Activated CD4-positive, alpha-beta T cell treated with anti-CD3 and anti-CD28 coated beads, Interleukin-2, amount 10 ng/mL, durations not matched to agents 24 days and 14 days (primary cell): ENCODE measurements at places on chromosomes 5 and 9. TPM values are rescaled to one million over a fixed set of nuclear protein-coding genes. Genes with fewer than 3 reads are reported as not detected.

NUTM2G gene
- not detected in 2 replicates for total RNA-seq

PCDHB6 gene
- not detected in 2 replicates for total RNA-seq

SLC6A7 gene
- total RNA-seq = not detected in 2 replicates

C9 gene
- total RNA-seq = not detected in 2 replicates

- DNase-seq = no peak
- no peaks in the 10 kb centered on the region for H3K4me1 ChIP-seq
- H3K36me3 ChIP-seq = no peaks in the 10 kb centered on the region
- H3K27ac ChIP-seq = no peak overlapping the region
- no peaks in the 10 kb centered on the region for H3K27me3 ChIP-seq
Observed at GRCh38 chr9:111815285-111816070, 20.7 kb upstream of the SHOC1 start.

- no peaks in the 10 kb centered on the region for H3K36me3 ChIP-seq
- peaks cover 5% of the 10 kb centered on the region for H3K4me1 ChIP-seq
- no peak overlapping the region for H3K4me3 ChIP-seq
- no peak overlapping the region for H3K27ac ChIP-seq
- H3K27me3 ChIP-seq = peaks cover 35% of the 10 kb centered on the region
- DNase-seq = no peak
Observed at GRCh38 chr9:91897201-91897600, 52.8 kb downstream of the ROR2 start.

GRCh38 chr5:108521011-108521700 is 139.3 kb upstream of the FBXL17 start:
- DNase-seq = no peak
- H3K27me3 ChIP-seq = peaks cover 2% of the 10 kb centered on the region
- H3K36me3 ChIP-seq = no peaks in the 10 kb centered on the region
- no peak overlapping the region for H3K27ac ChIP-seq
- no peaks in the 10 kb centered on the region for H3K4me1 ChIP-seq

DNA sequence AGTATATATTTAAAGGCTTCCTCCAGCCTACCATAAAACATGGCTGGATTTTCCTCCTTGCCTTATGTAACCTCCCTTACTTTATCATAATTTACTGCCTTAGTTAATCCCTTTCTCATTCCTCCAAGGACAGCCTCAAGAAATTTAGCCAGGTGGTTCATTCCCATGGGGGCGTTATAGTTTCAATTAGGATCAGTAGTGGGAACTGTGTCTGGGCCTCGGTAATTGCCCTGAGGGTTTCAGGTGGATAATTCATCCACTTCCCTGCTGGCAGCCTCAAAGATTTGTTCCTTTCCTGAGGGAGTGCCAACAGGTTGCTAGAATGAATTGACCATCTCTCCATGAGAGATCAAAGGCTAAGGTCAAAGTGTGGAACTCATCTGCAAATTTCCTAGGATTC is 4.3 kb upstream of the GM2A start:
- no peaks in the 10 kb centered on the region for H3K36me3 ChIP-seq
- H3K27ac ChIP-seq = no peak overlapping the region
- H3K4me3 ChIP-seq = no peak overlapping the region
- H3K4me1 ChIP-seq = peaks cover 32% of the 10 kb centered on the region

DNA sequence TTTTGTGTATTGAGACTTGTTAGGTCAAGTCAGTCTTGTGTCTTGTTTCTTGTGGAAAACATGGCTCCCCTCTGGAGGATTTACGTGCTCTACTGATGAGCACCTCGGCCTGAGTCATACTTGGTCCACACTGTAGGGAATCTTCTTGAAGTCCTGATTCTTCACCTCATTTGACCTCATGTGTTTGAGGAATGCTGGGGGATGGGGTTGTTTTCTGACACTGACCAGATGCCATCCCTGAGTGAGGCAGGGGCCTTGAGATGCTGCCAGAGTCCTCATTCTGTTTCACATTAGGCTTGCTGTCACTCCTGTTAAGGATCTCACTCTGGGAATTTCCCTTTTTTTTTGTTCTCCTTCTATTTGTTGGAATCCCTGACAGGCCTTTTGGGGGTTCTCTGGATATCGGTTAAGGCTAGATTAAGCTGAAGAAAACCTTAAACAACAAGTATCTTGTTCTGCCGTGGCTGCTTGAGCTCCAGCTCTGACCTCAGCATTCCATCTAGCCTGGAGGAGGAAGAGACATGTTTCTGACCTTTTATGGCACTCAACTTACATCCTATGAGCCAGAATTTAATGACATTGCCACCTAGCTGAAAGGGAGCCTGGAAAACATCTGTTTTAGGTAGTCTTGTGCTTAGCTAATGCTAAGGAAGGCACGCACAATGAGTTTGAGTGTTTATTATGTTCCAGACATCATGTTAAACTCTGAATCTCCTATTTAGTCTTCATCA is 20.6 kb downstream of the TCOF1 start:
- no peak for DNase-seq
- no peaks in the 10 kb centered on the region for H3K4me1 ChIP-seq
- H3K27me3 ChIP-seq = no peaks in the 10 kb centered on the region

GRCh38 chr9:114180696-114181606 is 25.6 kb downstream of the COL27A1 start:
- no peak for DNase-seq
- no peaks in the 10 kb centered on the region for H3K4me1 ChIP-seq
- H3K36me3 ChIP-seq = no peaks in the 10 kb centered on the region
- no peak overlapping the region for H3K27ac ChIP-seq

DNA sequence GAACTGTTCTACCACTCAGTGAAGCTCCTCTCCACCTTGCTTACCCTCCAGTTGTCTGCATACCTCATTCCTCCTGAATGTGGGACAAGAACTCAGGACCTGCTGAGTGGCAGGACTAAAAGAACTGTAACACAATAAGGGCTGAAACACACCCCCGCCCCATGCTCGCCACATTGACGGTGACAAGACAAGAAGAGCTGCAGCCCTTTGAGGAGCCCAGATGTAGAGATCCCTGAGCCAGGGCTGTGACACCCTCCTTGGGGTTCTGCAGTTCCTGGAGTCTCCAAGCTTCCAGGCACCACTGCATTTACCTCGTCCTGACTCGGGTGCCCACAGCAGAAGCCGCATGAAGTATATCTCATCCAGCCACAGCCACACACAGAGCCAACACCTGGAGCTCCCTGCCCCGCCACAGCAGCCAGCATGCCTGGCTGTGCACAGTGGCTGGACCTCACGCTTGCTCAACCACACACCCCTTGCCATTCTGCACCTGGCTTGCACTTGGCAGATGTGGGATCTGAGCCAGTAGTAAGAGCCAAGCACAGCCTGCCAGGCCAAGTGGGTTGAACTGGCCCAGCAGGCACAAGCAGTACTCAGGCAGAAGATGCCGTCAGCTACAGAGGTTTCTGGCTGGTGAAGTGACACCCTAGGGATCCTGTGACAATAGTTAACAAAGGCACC is 166.1 kb downstream of the RNF180 start:
- H3K4me1 ChIP-seq = no peaks in the 10 kb centered on the region
- no peak overlapping the region for H3K27ac ChIP-seq
- H3K36me3 ChIP-seq = no peaks in the 10 kb centered on the region
- H3K4me3 ChIP-seq = no peak overlapping the region

GRCh38 chr5:180075703-180076102 is 4.1 kb upstream of the RNF130 start:
- H3K4me3 ChIP-seq = no peak overlapping the region
- H3K4me1 ChIP-seq = peaks cover 6% of the 10 kb centered on the region
- peaks cover 2% of the 10 kb centered on the region for H3K36me3 ChIP-seq
- DNase-seq = no peak
- peaks cover 31% of the 10 kb centered on the region for H3K27me3 ChIP-seq

DNA sequence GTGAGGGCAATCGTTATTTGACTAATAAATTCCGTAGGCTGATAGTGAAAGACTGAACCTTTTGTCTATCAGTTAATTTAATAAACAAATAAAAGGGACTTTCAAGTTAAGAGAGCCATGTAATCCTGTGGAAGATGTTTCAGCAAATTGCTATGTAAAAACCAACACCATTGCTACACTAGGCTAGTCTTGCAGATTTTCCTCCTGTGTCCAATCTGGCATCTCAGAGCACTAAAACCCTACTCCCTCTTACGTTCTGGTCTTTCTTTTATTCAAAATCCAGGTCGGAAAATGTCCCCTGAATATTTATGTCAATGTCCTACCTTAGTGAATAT is 478.8 kb upstream of the TNC start:
- no peak for DNase-seq
- H3K4me3 ChIP-seq = no peak overlapping the region
- peaks cover 22% of the 10 kb centered on the region for H3K27me3 ChIP-seq
- H3K27ac ChIP-seq = no peak overlapping the region
- no peaks in the 10 kb centered on the region for H3K36me3 ChIP-seq

GRCh38 chr5:101955891-101956290 is 340.2 kb downstream of the SLCO4C1 start:
- no peak for DNase-seq
- no peak overlapping the region for H3K4me3 ChIP-seq
- H3K27me3 ChIP-seq = no peaks in the 10 kb centered on the region
- no peak overlapping the region for H3K27ac ChIP-seq
- H3K36me3 ChIP-seq = no peaks in the 10 kb centered on the region
- no peaks in the 10 kb centered on the region for H3K4me1 ChIP-seq

DNA sequence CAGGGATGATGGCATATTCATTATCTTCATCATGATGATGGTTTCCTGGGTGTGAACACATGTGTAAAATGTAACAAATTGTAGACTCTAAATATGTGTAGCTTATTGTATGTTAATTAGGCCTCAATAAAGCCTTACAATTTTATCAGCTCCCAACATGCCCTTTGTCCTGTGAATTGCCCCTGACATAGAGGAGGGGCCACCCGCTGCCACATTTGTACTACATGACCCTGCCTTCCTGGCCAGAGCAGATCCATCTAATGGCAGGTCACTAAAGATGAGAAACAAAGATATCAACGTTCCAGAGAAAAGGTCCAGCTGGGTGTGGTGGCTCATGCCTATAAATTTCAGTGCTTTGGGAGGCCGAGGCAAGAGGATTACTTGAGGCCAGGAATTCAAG is 117.2 kb downstream of the CAAP1 start:
- H3K36me3 ChIP-seq = no peaks in the 10 kb centered on the region
- no peak overlapping the region for H3K4me3 ChIP-seq

DNA sequence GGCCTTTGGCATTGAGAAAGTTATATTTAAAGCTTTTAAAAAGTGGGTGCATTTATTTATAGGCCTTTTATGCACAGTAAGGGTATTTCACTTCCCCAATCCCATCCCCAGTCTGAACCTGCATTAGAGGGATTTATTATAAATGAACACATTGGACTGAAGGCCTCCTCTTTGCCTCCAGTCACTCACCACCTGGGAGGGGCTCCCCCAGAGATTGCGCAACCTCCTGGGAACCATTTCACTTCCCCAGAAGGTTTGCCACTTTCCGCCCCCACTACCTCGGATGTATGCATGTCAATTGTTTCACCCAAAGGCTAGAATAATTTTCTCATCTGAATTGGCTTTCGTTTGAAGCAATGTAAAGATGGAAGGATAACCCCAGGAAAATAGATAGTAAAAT is 29.8 kb upstream of the VCAN start:
- no peaks in the 10 kb centered on the region for H3K36me3 ChIP-seq
- no peak for DNase-seq
- H3K27me3 ChIP-seq = peaks cover 7% of the 10 kb centered on the region
- no peak overlapping the region for H3K4me3 ChIP-seq
- no peaks in the 10 kb centered on the region for H3K4me1 ChIP-seq
- no peak overlapping the region for H3K27ac ChIP-seq

DNA sequence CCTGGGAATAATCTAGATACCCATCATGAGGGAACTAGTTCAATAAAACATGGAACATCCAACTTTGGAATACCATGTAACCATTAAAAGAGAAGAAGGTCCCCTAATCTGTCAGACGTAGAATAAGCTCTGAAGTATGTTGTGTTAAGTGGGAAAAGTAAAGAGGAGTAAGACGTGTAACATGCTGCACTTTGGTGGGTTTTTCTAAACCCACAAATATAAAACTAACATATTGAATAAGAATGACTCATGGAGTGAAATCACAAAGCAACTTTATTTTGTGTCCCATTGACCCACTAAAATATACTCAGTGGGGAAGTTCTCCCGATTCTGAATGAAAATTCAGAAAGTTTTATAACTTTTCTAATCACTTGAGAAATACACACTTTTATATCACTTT is 67.9 kb upstream of the PIK3R1 start:
- no peak overlapping the region for H3K4me3 ChIP-seq
- H3K36me3 ChIP-seq = no peaks in the 10 kb centered on the region
- H3K27ac ChIP-seq = no peak overlapping the region
- no peak for DNase-seq
- no peaks in the 10 kb centered on the region for H3K4me1 ChIP-seq
- H3K27me3 ChIP-seq = no peaks in the 10 kb centered on the region

DNA sequence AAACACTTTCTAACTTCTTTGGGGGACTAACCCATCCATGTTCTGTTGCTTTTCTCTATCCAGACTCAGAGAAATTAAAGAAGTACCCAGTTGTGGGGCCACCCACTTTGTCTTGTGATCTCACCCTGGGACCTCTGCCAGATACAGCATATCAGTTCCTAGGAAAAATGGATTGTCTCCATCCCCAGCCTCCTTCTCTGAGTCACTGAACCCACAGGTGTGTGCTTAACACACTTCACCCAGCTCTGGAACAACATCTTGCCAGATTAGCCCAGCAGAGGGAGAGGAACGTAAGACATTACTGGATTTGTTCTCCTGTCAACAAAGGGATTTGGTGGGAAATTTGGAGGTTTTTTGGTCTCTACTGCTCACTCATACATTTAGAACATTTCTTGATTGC is 19.2 kb downstream of the FAM240B start:
- no peak for DNase-seq
- no peak overlapping the region for H3K4me3 ChIP-seq
- H3K36me3 ChIP-seq = no peaks in the 10 kb centered on the region

GRCh38 chr5:156685481-156685880 is 164.6 kb upstream of the PPP1R2B start:
- peaks cover 50% of the 10 kb centered on the region for H3K27me3 ChIP-seq
- H3K4me3 ChIP-seq = no peak overlapping the region
- H3K4me1 ChIP-seq = no peaks in the 10 kb centered on the region
- H3K27ac ChIP-seq = no peak overlapping the region

GRCh38 chr5:128252756-128253155 is 169.2 kb downstream of the SLC12A2 start:
- no peak for DNase-seq
- no peaks in the 10 kb centered on the region for H3K36me3 ChIP-seq
- H3K4me1 ChIP-seq = no peaks in the 10 kb centered on the region
